ENCODE measurements at places on chromosomes 3 and 15.

DNA sequence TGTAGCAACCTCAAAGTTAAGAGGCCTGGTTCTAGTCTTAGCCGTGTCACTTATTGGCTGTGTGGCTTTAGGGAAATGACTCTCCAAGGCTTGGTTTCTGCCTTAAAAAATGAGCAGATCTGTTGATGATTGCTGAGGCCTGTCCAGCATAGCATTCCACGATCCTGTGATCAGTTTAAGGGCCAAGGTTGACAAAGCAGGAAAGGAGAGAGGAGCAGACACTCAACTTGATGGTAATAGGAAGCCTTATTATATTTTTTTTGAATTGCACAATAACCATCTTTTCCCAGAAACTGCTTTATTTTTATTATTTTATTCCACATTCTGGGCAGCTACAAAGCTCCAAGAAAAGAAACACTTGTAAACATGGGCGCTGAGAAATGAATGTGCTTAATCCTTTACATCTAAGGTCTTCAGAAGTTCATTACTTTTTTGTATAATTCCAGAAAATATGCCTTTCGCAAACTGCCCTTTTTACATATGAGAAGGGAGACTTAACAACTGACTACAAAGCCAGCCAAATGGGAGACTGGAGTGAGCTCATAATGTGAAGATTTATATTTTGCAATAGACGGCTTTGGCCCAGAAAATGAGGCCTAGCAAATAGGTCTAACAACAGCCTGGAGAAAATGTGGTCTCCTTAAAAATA, 241.0 kb downstream of the ATP8B4 start:
- no peak for DNase-seq

GRCh38 chr3:39839484-39839883, 30.1 kb downstream of the MYRIP start:
- DNase-seq, result no peak

- DNase-seq, result no peak
Measured at GRCh38 chr3:181947606-181948005, 235.9 kb downstream of the SOX2 start.

GRCh38 chr3:163327086-163327485, 1751.2 kb downstream of the SI start:
- DNase-seq, result no peak

- no peak for DNase-seq
Measured at GRCh38 chr15:48419896-48420295, 88.7 kb downstream of the DUT start.

DNA sequence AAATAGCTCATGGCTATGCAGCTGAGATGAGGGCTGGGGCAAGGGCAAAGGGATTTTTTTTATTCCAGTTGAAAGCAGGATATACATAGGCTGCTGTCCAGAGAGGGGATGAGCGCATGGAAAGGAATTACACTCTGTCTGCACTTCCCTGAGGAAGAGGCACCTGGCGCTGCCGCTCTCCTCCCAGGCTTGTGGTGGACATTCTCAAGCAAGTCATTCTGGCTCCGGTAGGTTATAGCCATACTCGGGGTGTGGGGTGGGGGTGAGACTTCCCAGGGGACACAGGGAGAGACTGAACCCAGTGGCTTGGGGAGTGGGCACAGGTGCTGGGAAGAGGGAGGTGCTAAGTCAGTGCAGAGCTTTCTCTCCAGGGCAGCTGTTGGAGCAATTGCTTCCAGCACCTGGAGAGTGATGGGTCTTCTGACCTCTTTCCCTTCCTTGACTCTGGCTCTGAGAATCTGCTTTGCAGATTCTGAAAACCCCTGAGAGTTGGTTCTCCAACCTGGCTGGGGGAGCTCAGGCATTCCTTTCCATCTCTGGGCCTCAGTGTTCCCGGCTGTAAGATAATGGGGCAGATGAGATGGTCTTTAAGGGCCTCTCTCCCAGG, 24.3 kb downstream of the CYP8B1 start:
- no peak for DNase-seq

DNA sequence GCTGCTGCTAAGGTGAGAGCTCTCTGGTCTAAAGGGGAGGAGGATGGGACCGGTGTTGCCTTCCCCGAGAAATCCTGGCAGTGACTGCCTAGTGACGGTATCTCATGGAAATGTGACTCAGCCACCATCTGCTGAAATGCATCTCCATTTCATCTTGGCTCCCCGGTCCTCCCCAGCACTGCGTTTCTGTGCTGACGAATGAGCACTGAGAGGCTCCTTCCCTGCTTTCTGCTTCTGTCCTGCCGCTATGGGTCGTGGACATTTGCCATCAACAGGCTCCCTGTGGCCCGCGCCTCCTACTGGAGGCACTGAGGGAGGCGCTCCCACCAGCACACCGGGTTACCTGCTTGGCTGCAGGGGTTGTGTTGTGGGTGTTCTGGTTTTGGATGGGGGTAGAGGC, 13.5 kb upstream of the SEC13 start:
- DNase-seq, result peak; percentile 24

- DNase-seq, result no peak
Measured at GRCh38 chr15:31350771-31351170, 24.1 kb downstream of the KLF13 start.

DNA sequence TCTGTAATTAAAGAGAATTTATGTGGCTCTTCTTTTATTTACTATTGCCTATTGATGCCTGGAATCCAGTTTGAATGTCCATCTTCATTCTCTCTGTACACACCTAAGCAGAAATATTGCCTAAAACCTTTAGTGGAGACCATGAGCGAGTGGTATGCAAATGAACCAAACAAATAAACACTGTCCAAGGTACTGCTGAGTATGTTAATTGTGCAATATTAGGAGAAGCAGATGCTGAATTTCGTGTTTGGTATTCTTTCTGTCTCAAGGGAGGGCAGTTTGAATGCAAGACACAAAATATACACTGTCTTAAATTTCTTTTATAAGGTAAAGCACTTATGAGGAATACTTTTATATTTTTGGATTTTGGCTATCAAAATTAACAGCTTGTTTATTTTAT, 440.9 kb downstream of the RBMS3 start:
- DNase-seq, result no peak

- no peak for DNase-seq
Measured at GRCh38 chr15:26724381-26725150, 48.3 kb downstream of the GABRB3 start.

DNA sequence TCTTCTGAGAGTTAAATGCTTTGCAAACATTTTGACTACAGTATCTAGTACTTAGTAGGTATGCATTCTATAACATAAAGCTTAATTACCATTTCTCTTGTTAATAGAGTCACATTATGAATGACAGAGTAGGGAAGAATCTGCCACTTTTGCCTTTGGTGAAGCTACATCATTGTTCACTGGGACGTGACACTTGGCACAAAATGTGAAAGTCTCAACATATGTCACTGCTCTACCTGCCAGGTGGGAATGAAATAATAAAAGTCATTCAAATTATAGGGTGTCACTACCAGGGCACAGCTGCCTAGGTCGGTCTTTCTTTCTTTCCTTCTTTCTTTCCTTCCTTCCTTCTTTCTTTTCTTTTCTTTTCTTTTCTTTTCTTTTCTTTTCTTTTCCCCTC, 17.6 kb downstream of the GPR87 start:
- DNase-seq, result no peak

GRCh38 chr15:57865294-57865693, 158.8 kb downstream of the POLR2M start:
- no peak for DNase-seq

DNA sequence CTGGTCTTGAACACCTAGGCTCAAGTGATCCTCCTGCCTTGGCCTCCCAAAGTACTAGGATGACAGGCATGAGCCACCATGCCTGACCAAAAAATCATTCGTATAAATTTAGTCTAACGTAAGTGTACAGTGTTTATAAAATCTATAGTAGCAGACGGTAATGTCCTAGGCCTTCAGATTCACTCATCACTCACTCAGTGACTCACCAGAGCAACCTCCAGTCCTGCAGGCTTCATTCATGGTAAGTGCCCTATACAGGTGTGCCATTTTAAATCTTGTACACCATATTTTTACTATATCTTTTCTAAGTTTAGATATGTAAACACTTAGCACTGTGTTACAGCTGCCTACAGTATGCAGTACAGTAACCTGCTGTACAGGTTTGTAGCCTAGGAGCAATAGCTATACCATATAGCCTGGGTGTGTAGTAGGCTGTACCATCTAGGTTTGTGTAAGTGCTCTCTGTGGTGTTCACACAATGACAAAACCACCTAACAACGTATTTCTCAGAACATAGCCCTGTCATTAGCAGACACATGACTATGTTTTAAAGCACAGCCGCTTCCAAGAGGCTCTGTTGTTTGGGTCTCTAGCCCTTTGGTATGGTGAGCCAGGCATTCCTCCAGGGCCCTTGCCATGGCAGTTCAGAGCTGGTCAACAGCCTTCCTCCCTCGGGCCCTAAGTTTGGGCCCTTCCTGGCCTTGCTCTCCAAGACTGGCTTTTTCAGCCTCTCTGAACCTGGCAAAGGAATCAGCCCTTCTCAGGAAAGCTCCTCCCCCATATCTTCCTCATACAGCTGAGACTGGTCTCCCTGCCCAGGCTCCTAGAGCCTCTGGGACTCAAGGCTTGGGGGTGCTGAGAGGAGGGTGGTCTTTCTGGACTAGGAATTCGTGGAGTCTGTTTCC, 1.9 kb upstream of the CCDC9B start:
- no peak for DNase-seq

DNA sequence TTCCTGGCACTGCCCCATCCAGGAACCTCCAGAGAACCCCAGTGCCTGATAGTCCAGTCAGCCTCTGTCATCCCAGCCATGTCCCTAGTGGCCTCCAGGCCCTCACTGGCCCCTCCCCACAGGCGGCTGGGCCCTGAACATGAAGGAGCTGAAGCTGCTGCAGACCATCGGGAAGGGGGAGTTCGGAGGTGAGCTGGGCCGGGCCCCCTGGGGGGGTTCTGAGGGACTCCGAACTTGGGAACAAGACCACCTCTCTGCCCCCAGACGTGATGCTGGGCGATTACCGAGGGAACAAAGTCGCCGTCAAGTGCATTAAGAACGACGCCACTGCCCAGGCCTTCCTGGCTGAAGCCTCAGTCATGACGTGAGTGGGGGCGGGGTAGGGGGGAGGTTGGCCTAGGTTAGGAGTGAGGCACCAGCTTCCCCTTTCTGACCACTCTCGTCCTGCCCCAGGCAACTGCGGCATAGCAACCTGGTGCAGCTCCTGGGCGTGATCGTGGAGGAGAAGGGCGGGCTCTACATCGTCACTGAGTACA, 12.0 kb upstream of the LMAN1L start:
- no peak for DNase-seq

GRCh38 chr3:68287101-68287500, 632.7 kb upstream of the SUCLG2 start:
- DNase-seq, result no peak

GRCh38 chr3:107242579-107242978, 134.7 kb upstream of the CCDC54 start:
- no peak for DNase-seq

GRCh38 chr3:136070953-136071949, 105.7 kb downstream of the PPP2R3A start:
- DNase-seq, result no peak

DNA sequence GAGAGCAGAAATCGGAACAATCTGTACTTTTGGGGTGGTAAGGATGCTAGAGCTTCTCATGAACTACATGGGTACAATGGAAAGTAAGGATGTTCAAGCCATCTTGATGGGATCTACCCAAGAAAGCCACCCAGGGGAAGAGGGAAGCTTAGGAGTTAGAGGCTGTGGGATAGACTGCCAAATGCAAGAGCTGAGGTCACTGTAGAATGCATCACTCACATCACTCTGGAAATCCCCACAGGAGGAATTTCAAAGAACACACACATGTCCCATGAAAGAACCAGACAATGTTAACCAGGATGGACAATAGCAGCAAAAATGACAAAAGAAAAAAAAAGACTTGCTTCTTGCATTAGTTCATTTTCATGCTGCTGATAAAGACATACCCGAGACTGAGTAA, 32.8 kb upstream of the UBE2E2 start:
- no peak for DNase-seq

DNA sequence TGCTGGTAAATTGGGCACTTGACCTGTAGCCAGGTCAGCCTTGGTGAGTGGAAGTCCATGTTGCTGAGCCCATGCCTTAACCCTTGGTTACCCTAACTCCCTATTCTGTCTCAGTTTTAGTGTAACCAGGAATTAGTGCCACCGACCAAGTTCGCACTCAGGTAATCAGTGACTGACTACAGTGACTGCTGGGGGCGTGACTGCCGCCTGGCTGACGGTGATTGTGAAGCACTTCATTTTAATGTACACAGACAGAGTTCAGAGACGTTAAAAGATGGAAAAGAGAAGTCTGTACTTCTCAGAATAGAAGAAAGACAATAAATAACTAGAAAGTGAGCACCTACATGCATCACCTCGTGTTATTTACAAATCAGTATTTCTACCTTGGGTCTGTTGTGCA, 17.3 kb downstream of the CFAP161 start:
- no peak for DNase-seq

DNA sequence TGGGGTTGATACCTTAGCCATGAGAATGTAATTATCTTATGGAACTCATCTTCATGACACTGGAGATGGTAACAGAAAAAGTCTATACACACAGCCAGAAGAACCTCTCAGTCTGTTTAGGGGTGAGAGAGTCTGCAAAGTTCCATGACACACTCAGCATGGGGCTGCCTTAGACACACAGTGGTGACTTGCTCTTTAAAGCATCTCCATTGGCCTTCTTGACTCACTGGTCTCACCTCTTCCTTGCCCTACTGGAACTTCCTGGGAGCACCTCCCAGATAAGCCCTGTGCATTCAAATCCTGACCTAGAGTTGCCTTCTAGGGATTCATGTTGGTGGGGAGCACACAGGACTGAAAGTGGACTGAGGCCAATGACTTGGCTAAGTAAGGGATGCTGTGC, 9.3 kb downstream of the MAGI1 start:
- no peak for DNase-seq

DNA sequence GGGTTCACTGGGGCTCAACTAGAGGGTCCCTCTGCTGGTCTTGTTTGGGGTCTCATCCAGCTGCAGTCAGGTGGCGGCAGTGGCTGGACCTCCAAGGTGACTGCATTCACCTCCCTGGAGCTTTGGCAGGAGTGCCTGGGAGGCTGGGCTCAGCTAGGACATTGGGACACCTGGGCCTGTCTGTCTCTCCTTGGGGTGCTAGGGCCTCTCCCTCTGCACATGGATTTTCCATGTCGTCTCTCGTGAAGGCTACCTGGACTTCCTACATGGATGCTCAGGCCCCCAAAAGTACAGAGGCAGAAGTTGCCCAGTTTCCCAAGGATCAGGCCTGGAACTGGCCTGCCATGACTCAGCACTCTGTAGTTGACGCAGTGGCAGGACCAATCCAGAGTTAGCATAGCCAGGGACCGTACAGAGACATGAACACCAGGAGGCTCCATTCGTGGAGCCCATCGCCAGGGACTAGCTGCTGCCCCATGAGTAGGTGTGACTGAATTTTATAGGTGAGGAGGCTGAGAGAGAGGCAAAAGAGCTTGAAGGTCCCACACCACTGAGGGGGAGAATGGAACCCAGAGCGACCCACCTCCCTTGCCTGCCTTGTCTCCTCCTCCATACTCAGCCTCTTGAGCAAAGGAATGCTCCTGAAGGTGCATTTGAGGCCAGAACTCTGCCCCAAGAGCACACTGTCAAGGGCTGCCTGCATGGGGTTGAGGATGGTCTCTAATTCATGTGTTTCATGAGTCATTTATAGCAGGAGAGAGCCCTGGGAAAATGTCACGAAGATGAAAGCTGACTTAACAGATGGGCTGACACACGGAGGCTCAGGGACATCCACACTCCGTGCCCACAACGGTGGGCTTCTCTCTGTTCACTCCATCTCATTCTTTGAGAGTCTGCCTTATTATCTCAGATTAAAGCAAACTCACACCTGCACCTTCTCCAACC, 13.0 kb upstream of the ALDH1A3 start:
- DNase-seq, result no peak

All from amygdala (tissue), 56 donors.